ENCODE measurements at places on chromosomes 2 and 18. TPM values are rescaled to one million over a fixed set of nuclear protein-coding genes. Genes with fewer than 3 reads are reported as not detected.

GRCh38 chr2:202831242-202832220 lies 40.0 kb downstream of the ICA1L start:
- peak; percentile 13 for DNase-seq

- DNase-seq = no peak
Measured at GRCh38 chr18:36408606-36409005, 111.1 kb downstream of the FHOD3 start.

GAREM1 gene
- 0.40 TPM for total RNA-seq

TAF4B gene
- total RNA-seq = 4.9 TPM

DNA sequence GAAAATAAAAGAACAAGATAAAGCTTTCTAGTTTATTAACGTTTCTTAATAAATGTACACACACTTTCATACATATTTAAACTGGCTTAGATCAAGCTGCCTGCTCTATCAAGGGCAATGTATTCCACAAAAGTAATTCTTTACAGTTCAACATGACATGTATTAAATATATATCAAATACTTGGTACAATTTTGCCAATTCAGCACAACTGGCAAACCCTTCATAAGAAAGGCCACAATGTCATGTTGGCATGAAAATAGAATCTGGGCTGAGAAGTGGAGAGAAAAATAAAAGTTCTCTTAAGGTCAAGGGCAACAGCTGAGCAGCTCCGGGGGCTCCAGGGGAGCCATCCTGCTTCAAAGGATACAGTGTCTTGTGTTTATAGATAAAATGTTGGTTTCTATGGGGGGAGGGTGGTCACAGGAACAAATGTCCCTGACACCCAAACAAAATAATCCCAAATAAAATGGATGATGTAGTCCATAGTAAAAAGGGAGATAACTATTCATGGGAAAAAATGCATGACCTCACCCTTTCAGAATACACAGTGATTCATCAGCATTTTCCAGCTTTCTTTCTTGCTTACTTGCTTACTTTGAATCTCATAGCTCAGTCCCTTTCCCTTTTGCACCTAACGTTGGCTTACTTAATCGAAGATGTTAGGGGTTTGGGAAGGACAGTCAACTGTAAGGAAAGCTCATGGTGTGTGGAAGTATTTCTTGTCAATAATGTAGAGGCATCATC lies 494.9 kb downstream of the NYAP2 start:
- DNase-seq = no peak

DNA sequence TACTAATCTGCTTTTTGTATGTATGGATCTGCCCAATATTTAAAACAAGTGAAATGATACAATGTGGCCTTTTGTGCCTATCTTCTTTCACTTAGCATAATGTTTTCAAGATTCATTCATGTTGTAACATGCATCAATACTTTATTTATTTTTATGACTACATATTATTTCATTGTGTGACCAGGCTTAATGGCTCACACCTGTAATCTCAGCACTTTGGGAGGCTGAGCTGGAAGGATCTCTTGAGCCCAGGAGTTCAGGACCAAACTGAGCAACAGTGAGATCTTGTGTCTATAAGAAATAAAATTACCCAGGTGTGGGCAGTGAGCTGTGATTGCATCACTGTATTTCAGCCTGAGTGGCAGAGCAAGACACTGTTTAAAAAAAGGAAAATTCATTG lies 33.2 kb downstream of the SPOPL start:
- DNase-seq = no peak

DNA sequence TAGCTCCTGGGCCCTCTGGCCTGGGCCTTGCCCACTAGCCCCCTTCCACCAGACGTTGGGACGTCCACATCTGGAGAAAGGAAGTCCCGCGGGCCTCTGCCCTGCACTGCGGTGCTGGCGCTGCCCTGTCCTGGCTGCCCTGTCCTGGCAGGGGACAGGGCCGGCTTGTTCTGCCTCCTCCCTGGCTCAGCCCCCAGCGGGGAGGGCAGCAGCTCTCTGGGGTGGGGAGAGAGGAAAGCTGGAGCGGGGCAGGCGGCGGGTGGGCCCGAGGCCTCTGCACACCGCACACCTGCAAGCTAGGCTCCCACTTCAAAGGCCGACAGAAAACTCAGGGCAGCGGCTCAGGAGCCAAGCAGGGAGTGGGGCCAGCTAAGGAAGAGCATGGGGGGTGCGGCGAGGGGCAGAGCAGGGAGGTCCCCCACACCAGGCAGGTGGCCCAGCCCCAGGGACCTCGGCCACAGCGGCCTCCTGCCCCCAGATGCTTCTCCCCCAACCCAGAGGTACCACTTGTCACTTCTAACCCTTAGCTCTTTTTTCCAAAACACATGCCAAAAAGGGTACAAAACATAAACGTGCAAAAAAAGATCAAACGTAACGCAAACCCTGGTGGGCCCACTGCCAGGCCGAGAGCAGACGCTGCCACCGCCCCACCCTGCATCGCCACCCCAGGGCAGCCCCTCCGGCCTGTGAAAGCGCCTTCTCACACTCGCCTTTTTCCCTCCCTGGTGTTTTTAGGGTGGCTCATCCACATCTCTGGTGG lies 13.5 kb downstream of the SNED1 start:
- DNase-seq = no peak

LIMS2 gene
- 12.4 TPM for total RNA-seq

SNTG2 gene
- total RNA-seq = not detected

CCDC68 gene
- total RNA-seq = 1.1 TPM

STAM2 gene
- 18.1 TPM for total RNA-seq

DNA sequence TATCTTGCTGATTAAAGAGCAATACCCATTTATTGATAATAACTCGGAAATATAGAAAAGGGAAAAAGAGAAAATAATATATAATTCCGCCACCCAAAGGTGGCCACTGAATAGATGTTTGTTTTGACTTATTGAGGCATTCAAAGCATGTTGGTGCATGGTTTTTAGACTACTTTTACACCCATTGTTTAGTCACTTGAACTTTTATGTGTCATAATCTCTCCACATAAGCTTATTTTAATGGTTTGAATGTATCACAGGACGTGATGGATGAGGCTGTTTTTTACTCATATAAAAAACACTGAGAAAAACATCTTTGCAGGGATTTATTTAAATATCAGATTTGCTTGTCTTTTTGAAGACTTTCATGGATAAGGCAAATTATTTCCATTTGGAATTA lies 120.4 kb downstream of the ACKR3 start:
- DNase-seq = no peak

HAAO gene
- total RNA-seq = 0.18 TPM

DYNAP gene
- not detected for total RNA-seq

DNA sequence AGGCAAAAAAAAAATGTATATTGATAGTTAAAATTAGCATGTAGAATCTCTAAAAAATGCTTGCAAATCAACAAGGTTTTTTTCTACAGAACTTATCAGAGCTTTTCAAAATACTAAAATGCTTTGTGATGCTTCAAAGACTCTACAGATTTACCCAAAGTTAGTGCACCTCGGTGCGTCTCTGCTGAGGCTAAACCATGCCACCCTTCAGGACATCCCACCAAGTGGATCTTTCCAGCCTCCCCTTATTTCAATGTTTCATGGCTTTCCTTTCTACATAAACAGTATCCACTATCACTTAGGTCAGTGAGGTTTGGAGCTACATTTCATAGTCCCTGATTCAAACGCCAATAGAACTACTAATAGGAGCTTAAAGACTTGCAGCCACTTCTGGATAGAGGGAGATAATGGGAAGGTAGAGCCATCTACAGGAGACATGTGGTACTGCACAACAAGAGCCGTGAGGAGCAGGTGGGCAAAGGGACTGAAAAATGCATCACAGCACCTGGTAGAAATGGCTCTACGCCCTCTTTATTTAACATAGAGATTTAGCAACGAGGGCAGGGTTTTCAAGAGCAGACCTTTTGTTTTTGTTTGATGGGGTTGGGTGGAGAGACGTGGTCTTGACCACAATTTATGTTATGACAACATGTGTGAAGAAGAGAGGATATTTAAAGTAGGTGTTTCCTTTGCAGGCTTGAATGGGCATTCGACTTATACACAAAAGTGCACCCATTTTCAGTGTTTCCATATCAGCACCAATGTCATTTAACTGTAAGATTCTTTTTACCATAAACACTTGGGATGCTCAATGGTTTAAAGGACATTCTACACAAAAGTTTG lies 56.1 kb upstream of the SLC35G4 start:
- DNase-seq = peak; percentile 7

SCYGR4 gene
- total RNA-seq = not detected

IL37 gene
- not detected for total RNA-seq

SLC4A5 gene
- 0.04 TPM for total RNA-seq

GRCh38 chr2:241249654-241250053 lies 61.2 kb downstream of the ANO7 start:
- DNase-seq = no peak

GRCh38 chr18:60987963-60988362 lies 345.3 kb upstream of the CDH20 start:
- peak; percentile 57 for DNase-seq

DNA sequence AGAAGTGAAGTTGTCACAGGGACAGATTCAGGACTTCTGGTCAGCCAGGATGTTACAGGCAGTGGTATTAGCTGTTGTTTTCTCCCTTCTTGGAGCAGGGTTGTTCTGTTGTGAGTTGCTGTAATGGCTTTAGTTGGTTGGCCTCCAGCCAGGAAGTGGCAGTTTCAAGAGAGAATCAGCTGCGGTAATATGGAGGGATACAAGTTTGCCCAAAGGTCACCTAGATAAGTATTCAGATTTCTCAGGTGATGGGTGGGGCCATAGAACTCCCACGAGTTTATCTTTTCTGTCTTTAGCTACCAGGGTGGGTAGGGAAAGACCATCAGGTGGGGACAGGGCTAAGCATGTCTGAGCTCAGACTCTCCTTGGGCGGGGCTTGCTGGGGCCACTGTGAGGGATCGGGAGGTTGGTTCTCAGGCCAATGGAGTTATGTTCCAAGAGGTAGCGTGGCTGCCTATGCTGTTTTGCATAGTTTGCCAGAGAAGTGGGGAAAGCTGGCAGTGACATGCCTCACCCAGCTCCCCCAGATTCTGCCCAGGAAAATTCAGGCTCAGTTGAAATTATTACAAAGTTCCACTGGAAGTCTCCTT lies 640.4 kb upstream of the CHAC2 start:
- DNase-seq = no peak

- DNase-seq = no peak
Measured at GRCh38 chr2:187545238-187545751, 8.9 kb downstream of the TFPI start.

DNA sequence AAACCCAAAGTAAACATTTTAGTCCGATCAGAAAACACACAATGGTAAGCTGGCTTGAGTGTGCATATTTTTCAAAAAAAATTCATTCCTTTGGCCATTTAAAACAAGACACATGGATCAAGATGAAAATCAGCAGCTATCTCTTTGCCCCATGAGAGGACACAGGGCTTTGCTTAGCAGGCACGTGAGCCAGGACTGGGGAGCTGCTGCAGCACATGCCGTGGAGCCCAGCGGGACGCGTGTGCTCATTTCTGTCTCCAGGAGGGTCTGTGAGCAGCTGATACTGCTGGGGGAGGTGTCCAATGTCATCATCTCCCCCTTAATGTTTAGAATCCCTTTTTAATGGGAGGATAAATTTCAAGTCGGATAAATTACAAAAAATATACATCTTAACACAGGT lies 49.8 kb upstream of the CNGA3 start:
- no peak for DNase-seq

UCN gene
- 0.20 TPM for total RNA-seq

- DNase-seq = no peak
Measured at GRCh38 chr2:88637464-88637863, 10.2 kb upstream of the EIF2AK3 start.

ITGA6 gene
- 177 TPM for total RNA-seq

DNA sequence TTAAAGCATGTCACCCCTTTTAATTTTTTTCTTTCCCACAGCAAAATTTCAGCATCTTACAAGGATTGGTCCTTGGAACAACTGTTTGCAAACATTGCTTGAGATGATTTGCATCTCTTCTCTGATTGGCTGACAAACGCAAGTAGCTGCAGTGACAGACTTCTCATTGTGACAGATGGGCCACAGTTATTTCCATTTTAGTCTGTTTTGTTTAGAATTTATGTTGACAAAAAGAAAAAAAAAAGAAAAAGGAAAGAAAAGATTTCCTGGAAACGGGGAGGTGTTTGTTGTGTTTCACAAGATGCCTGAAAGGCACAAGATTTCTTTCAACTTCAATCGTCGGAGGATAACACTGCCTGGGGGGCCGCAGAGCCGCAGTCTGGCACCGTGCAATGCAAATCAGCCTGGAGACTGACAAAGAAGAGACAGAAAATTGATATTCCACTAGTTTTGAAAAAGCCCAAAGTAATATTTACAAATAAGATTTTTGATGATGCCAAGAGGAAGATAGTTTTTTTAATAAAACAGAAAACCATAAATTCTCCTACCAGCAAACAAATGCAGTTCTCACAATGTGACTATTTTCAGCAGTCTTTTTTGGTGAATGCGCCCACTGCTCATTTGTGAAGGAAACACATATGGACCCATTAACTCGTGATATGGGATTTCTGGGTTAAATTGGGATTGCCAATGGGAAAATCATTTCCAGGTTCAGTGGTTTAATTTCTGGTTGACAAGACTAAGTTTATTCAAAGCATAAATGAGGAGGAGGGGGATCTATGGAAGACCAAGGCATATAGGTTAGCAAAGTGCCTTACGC lies 296.2 kb upstream of the SMIM21 start:
- DNase-seq = no peak

GRCh38 chr2:142951190-142952007 lies 73.9 kb downstream of the KYNU start:
- DNase-seq = no peak

DNA sequence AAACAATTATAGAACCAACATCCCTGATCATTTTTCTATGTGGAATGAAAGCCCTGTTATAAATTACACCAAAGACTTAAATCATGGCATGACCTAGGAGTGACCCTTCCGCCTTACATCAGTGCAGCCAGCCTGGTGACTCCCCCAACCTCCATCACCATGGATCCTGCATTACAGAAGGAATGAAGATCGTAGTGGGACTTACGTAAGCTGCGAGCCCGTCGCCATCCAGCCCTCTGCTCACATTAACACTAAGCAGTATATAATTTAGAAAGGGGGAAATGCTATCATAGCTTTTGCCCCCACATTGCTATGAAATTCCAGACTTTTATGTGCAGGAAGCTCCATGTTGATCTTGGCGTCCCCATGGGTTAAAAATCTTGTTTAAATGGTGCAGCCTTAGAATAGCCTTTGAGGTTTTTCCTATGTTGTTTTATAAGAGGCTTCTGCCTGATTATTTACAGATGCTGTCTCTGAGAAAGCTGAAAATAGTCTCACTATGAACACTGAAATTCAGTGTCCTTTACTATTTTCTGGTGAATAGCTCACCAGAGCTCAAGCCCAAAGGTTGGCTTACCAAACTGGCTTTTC lies 76.3 kb downstream of the COLEC12 start:
- peak; percentile 29 for DNase-seq
